Activated CD4-positive, alpha-beta memory T cell treated with anti-CD3 and anti-CD28 coated beads for 36 hours (primary cell): ENCODE measurements at places on chromosomes 6 and 20. TPM values are rescaled to one million over a fixed set of nuclear protein-coding genes. Genes with fewer than 3 reads are reported as not detected.

GRCh38 chr6:14810021-14810420, 435.8 kb upstream of the JARID2 start:
- DNase-seq, result no peak
- H3K27me3 ChIP-seq, result no peaks in the 10 kb centered on the region
- no peak overlapping the region for H3K27ac ChIP-seq
- H3K4me3 ChIP-seq, result no peak overlapping the region
- no peaks in the 10 kb centered on the region for H3K4me1 ChIP-seq
- H3K36me3 ChIP-seq, result no peaks in the 10 kb centered on the region

The STMND1 gene
- total RNA-seq, result not detected

GRCh38 chr6:97282238-97282725, 734 bp downstream of the MMS22L start:
- H3K27ac ChIP-seq, result peak overlapping the region; percentile 69
- no peaks in the 10 kb centered on the region for H3K27me3 ChIP-seq
- H3K4me1 ChIP-seq, result peaks cover 29% of the 10 kb centered on the region

- no peak for DNase-seq
- H3K4me3 ChIP-seq, result no peak overlapping the region
- H3K27ac ChIP-seq, result no peak overlapping the region
- no peaks in the 10 kb centered on the region for H3K4me1 ChIP-seq
Measured at GRCh38 chr20:60835876-60836275, 416.2 kb upstream of the CDH4 start.

DNA sequence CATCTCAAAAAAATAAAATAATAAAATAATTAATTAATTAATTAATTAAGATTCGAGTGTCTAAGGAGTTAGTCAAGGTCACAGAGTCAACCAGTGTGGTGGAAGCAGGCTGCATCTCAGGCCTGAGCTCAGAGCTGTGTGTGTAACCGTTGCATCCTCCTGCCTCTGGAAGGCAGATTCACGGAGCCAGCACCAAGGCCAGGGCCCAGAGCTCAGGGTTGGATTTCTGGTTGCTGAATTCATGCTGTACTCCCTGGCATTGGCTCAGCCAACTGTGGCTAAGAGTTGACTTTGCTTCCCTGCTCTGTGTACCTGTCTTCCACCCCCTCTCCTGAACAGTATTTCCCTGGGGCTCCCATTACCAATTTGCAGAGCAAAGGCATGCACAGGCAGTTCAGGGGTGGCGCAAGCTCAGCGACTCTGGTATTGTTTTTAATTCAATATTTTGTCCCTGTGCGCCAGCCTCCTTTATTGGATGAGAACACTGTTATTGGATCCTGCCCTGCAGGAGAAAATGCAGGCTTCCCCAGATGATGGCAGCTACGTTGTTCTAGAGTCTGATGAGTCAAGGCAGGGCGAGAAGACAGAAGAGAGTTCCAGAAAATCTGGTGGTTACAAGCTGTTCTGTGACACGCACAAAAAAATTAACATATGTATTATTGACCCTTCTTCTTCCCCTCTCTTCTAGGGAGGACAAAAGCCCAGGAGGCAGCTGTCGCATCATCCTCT, 12.3 kb upstream of the CTNNBL1 start:
- H3K27me3 ChIP-seq, result peaks cover 20% of the 10 kb centered on the region
- H3K27ac ChIP-seq, result no peak overlapping the region
- no peak overlapping the region for H3K4me3 ChIP-seq
- no peak for DNase-seq
- H3K36me3 ChIP-seq, result no peaks in the 10 kb centered on the region

The TBCC gene
- total RNA-seq, result 17.3 TPM

DNA sequence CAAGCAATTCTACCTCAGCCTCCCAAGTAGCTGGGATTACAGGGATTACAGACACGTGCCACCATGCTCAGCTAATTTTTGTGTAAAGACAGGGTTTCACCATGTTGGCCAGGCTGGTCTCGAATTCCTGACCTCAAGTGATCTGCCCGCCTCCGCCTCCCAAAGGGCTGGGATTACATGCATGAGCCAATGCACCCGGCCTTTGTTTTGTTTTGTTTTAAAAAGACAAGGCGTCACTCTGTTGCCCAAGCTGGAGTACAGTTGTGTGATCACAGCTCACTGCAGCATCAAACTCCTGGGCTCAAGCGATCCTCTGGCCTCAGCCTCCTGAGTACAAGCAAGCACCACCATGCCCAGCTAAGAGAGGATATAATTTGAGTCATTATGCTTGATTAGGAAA, 5.4 kb downstream of the SERINC3 start:
- no peak overlapping the region for H3K27ac ChIP-seq
- peaks cover 50% of the 10 kb centered on the region for H3K4me1 ChIP-seq
